ENCODE measurements at places on chromosomes 3 and 15.

GRCh38 chr3:138914870-138915502 lies 32.0 kb downstream of the FOXL2 start:
- DNase-seq = no peak

GRCh38 chr3:179681492-179682263 lies 28.8 kb downstream of the USP13 start:
- DNase-seq = no peak

DNA sequence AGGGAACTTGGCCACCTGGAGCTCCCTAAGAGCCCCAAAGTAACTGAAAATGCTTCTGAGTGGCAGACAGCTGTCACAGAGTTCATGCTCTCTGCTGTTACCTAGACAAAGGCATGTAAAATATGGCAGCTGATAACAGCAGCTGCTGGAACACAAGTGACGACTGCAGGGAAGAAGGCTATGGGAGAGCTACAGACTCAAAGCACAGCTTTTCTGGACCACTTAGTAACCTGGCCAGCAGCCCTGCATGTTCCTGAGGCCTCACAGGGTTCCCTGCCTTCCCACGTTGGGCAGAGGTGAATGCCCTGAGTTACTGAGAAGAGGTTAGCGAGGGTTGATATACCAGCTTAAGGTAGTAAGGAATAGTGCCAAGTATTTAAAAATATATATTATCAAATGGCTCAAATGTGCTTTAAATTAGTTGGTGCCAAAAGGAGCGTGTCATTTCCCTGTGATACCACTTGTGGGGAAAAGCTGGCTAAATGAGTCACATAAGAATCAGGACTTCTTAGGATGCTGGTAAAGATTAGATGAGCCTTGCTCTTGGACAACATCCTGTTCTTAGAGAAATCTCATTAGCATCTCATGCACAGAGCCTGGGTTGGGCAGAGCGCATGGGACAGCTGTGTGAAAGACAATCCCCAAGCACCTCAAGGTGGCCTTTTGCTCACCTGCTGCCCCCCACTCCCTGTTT lies 76.4 kb upstream of the SCN5A start:
- peak; percentile 21 for DNase-seq

GRCh38 chr15:63678393-63678792 lies 81.2 kb downstream of the FBXL22 start:
- no peak for DNase-seq

GRCh38 chr3:173743111-173743510 lies 345.6 kb downstream of the NLGN1 start:
- no peak for DNase-seq
